ENCODE measurements at places on chromosomes 7 and 10. TPM values are rescaled to one million over a fixed set of nuclear protein-coding genes. Genes with fewer than 3 reads are reported as not detected.

IQUB gene
- 13.3 TPM for total RNA-seq

LIPN gene
- total RNA-seq, result not detected

VIPR2 gene
- 14.1 TPM for total RNA-seq

FOXI2 gene
- 0.17 TPM for total RNA-seq

- H3K4me1 ChIP-seq, result peaks cover 32% of the 10 kb centered on the region
- H3K27ac ChIP-seq, result peak overlapping the region; percentile 82
- no peaks in the 10 kb centered on the region for H3K36me3 ChIP-seq
- no peak for DNase-seq
- no peak overlapping the region for H3K4me3 ChIP-seq
- H3K27me3 ChIP-seq, result no peaks in the 10 kb centered on the region
Measured at GRCh38 chr7:74466196-74466813, 12.6 kb downstream of the GTF2IRD1 start.

DNA sequence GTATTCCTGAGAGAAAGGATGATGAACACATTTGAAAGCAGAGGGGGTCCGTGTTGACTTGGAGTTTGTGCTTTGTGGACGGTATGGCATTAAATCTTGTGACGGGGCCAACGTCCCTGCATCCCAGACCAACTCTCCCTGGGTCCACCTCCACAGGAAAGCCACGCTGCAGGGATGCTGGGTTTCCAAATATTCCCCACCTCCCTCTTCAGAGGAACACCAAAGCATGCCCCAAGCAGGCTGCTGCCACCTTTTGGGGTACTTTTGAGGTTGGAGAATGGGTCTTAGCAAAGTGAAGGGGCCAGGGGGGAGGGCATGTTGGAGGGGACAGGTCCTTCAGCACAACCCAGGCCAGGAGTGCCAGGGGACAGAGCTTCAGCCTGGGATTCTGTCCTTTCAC lies 504.4 kb downstream of the TCERG1L start:
- H3K27me3 ChIP-seq, result no peaks in the 10 kb centered on the region
- H3K4me3 ChIP-seq, result no peak overlapping the region
- no peak for DNase-seq
- H3K4me1 ChIP-seq, result no peaks in the 10 kb centered on the region

DNA sequence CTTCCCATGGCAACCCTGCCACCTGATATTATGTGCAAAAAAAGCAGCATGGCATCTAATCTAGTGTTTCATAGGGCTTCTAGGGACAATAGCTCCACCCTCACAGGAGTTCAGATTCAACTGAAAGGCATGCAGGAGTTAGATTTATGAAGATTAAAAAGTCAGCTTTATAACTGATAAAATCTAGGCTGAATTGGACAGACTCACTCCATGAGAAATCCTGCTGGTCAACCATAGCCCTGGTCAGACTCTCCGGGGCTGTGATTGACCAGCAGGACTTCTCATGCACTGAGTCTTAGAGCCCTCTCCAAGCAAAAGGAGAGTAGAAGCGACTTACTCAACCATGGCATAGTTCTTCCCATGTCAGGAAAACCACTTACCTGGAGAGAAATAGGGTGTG lies 345.4 kb downstream of the NEBL start:
- DNase-seq, result no peak
- H3K27ac ChIP-seq, result peak overlapping the region; percentile 31
- no peaks in the 10 kb centered on the region for H3K36me3 ChIP-seq
- no peaks in the 10 kb centered on the region for H3K27me3 ChIP-seq
- no peaks in the 10 kb centered on the region for H3K4me1 ChIP-seq
- H3K4me3 ChIP-seq, result no peak overlapping the region
